Stimulated activated CD8-positive, alpha-beta memory T cell treated with anti-CD3 and anti-CD28 coated beads, Interleukin-2, amount 100 ng/mL, for 48 hours (primary cell): ENCODE measurements at places on chromosomes 1 and 21.

GRCh38 chr1:200967693-200968468, 55.6 kb downstream of the KIF21B start:
- DNase-seq, result no peak

GRCh38 chr1:186659890-186660341, 20.3 kb downstream of the PTGS2 start:
- DNase-seq, result no peak

DNA sequence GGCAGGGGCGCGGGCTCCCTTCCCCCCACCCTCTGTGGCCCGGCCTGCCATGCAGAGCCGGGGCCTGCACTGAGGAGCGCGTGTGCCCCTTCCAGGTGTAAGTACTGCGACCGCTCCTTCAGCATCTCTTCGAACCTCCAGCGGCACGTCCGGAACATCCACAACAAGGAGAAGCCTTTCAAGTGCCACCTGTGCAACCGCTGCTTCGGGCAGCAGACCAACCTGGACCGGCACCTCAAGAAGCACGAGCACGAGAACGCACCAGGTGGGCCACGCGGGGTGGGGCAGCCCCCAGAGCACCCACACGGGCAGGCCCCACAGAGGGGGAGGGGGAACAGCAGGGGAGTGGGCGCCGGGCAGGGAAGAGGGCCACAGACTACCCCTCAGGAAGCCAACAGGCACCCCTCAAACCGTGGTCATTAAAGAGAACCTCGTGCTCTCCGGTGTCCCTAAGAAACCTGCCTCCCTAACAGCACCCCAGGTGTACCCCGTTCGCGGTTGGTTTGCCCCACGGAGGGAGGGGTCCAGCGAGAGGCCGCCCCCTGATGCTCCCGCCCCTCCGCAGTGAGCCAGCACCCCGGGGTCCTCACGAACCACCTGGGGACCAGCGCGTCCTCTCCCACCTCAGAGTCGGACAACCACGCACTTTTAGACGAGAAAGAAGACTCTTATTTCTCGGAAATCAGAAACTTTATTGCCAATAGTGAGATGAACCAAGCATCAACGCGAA, 28.8 kb upstream of the ARHGEF16 start:
- no peak for DNase-seq

DNA sequence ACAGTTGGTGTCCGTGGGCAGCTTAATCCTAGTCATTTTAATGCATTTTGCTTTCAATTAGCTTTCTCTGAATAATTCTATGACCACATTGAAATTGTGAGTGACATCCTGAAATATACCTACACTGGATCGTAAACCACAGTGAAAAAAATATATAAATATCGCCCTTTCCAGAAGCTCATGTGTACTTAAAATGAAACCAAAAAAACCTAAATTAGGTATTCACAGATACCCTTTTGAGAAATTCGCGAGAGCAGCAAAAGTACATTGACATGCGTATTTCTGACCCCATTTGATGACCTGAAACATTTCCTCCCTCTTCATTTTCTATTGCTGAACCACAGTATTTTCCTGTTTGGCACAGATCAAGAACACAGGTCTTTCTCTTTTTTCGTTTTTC, 253.8 kb downstream of the LTN1 start:
- no peak for DNase-seq
